ENCODE measurements at places on chromosomes 16 and 17.

DNA sequence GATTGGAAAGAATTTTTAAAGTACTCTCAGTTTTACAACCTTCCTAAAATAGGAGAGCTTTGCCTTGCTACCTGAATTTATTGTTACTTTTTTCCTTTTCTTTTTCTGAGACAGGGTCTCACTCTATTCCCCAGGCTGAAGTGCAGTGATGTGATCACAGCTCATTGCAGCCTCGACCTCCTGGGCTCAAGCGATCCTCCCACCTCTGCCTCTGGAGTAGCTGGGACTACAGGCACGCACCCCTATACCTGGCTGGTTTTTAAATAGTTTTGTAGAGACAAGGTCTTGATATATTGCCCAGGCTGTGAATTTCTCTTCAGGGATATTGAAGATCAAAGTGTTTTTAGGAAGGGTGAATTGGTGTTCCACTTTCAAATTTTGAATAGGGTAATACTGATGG lies 3.8 kb downstream of the MPV17L start:
- no peak for DNase-seq

GRCh38 chr16:29029168-29029994 lies 44.5 kb downstream of the LAT start:
- DNase-seq, result no peak

DNA sequence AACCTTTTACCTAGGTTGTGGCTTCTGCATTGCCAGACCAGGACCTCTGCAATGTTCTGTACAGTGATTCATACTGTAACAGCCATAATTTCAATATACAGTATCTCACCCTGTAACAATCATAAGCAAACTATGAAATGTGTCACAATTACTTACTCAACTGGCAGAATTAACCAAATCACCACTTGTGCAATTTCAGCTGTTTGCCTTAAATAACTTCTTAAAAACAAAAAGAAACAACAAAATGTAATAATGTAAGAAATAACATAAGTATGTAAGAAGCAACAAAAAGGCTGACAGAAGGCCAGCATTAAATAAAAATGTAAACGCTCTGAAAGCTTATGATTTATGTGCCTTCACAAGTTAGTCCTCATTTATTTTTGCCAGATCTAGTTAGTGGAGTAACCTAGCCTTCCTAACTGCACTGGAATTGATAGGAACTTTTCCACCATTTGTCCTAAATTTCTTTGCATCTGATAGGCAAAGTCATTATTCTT lies 96.9 kb downstream of the SKAP1 start:
- no peak for DNase-seq

GRCh38 chr17:41537614-41537954 lies 9.5 kb upstream of the KRT19 start:
- peak; percentile 29 for DNase-seq

DNA sequence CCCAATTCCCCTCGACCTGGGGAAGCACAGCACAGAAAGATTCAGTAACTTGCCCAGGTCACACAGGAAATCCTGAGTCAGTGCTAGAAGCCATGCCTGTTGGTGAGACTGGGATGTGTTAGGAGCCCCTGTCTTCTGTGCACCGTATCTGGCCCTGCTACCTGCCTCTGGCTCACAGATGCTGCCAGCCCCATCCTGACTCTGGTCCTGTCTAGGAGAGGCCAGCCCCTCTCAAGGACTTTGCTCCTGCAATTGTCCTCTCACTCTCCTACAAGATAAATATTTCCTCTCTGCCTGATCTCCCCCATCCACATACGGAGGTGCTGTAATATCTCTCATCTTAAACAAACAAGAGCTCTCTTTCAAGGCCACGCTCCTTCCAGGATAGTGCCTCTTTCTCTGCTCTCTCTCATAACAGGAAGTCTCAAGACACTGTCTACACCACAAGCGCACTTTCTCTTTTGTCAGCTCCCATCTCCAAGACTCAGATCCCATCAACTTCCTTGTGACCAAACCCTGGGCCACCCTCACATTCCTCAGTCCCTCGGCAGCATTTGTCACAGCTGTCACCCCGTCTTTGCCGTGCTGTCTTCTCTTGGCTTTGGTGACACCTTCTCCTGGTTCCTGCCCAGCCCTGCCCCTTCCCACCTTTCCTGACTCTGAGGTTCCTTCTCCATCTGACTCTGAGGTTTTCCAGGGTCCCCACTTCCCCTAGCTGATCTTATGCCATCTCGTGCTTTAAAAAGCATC lies 1.9 kb downstream of the SLC13A2 start:
- DNase-seq, result no peak

- DNase-seq, result no peak
These were observed 15.3 kb upstream of the FZD2 start for GRCh38 chr17:44541884-44542581.

DNA sequence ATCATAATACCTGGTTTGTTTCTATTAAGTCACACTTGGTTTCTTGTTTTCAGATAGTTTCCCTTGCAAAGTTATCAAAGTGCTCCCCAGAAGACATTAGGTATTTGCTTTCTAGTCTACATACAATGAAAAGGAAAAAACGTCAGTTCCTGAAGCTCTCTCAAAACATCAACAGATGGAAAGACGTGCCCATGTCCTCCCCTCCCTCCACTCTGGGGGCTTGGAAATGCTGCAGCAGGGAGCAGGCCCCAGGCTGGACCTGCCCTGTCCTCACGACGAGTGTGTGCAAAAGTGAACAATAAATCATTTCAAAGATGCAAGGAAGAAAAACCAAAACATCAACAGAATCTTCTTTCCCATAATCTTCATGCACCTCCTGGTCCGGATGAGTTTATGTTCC lies 118.5 kb downstream of the USP22 start:
- DNase-seq, result no peak

GRCh38 chr16:77393955-77394354 lies 40.9 kb downstream of the ADAMTS18 start:
- DNase-seq, result no peak

DNA sequence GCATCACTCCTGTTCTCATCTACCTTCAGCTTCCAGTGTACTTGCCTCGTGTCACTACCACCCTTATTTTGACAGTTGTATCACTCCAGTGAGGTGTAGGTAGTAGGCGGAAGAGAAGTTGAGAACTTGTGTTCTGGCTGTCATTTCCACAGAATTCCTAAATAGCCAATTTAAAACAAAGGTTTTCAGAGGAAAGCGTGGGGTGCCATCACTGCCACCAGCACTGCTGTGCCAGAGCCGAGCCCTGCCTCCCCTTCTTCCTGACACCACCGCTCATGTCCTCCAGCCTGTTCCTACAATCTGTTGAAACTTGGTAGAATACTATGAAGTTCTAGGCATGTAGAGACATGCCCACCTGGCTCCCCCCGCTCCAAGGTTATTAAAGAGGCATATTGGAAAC lies 215.8 kb downstream of the TANC2 start:
- DNase-seq, result peak; percentile 33

- DNase-seq, result no peak
These were observed 21.1 kb upstream of the SPPL2C start for GRCh38 chr17:45823598-45823997.

DNA sequence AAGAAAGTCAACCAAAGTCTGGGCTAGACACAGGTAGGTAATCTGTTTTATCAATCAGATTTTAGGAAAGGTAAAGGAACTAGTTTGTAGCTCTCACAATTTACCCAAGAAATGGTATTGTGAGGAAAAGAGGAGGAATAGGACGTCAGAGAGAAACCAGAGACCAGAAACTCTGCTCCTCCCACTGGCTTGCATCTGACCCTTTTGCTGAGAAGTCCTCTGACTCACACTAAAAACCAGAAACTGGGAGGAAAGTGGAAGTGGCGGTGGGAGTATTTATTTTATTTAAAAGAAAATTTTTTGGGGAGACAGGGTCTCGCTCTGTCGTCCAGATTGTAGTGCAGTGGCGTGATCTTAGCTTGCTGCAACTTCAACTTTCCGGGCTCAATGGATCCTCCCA lies 38.0 kb upstream of the MNT start:
- DNase-seq, result no peak
